ENCODE measurements at places on chromosomes 2 and 18.

DNA sequence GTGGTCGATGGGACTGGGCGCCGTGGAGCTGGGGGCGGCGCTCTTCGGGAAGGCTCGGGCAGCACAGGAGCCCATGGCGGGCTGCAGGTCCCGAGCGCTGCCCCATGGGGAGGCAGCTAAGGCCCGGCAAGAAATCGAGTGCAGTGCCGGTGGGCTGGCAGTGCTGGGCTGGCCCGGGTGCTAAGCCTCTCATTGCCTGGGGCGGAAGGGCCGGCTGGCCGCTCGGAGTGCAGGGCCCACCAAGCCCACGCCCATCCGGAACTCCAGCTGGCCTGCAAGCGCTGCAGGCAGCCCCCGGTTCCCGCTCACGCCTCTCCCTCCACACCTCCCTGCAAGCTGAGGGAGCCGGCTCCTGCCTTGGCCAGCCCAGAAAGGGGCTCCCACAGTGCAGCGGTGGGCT is 748.4 kb upstream of the NRXN1 start:
- H3K27ac ChIP-seq: no peak overlapping the region
- H3K27me3 ChIP-seq: no peaks in the 10 kb centered on the region
- no peak overlapping the region for H3K4me3 ChIP-seq
- no peaks in the 10 kb centered on the region for H3K36me3 ChIP-seq

GRCh38 chr2:61722800-61723199 is 131.1 kb downstream of the FAM161A start:
- H3K27me3 ChIP-seq: peaks cover 12% of the 10 kb centered on the region
- H3K27ac ChIP-seq: no peak overlapping the region
- H3K4me1 ChIP-seq: peaks cover 10% of the 10 kb centered on the region
- H3K4me3 ChIP-seq: no peak overlapping the region
- no peak for DNase-seq

- H3K4me3 ChIP-seq: peak overlapping the region; percentile 77
- DNase-seq: no peak
- peaks cover 39% of the 10 kb centered on the region for H3K27me3 ChIP-seq
Measured at GRCh38 chr2:234953116-234954031, 1.6 kb downstream of the SH3BP4 start.

DNA sequence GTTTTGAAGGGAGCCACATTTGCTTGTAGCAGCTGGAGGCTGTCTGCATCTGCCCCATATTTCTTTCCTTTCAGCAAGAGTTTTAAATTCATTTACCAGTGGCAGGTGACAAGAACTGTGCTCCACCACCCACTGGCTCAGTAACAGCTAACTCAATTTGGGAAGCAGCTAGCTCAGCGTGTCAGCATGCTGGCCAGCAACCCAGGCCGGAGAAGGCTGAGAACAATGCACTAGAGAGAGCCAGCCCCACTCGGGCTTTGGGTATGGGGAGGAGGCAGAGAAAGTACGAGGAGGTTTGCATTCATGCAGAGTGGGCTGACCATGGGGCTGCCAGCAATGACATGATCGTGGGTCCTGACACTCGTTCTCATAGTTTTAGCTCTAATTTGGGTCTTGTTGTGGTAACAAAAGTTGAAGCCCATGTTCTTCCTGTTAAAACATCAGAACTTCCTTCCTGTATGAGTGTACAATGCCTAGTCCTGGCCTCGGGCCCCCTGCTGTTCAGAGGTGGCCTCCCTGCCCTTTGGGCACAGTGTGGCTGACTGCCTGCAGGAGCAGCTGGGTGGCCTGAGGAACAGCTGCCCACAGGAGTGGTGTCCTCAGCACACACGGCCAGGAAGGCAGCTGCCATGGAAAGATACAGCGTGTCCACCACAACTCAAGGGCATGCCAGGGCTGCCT is 23.0 kb downstream of the CDC42EP3 start:
- H3K27ac ChIP-seq: peak overlapping the region; percentile 84
- H3K36me3 ChIP-seq: peaks cover 16% of the 10 kb centered on the region
- no peak for DNase-seq
- peak overlapping the region; percentile 23 for H3K4me3 ChIP-seq
- H3K27me3 ChIP-seq: no peaks in the 10 kb centered on the region
- peaks cover 40% of the 10 kb centered on the region for H3K4me1 ChIP-seq

- H3K4me3 ChIP-seq: no peak overlapping the region
- H3K36me3 ChIP-seq: no peaks in the 10 kb centered on the region
- no peak overlapping the region for H3K27ac ChIP-seq
Measured at GRCh38 chr2:208062961-208063360, 37.6 kb upstream of the PLEKHM3 start.

DNA sequence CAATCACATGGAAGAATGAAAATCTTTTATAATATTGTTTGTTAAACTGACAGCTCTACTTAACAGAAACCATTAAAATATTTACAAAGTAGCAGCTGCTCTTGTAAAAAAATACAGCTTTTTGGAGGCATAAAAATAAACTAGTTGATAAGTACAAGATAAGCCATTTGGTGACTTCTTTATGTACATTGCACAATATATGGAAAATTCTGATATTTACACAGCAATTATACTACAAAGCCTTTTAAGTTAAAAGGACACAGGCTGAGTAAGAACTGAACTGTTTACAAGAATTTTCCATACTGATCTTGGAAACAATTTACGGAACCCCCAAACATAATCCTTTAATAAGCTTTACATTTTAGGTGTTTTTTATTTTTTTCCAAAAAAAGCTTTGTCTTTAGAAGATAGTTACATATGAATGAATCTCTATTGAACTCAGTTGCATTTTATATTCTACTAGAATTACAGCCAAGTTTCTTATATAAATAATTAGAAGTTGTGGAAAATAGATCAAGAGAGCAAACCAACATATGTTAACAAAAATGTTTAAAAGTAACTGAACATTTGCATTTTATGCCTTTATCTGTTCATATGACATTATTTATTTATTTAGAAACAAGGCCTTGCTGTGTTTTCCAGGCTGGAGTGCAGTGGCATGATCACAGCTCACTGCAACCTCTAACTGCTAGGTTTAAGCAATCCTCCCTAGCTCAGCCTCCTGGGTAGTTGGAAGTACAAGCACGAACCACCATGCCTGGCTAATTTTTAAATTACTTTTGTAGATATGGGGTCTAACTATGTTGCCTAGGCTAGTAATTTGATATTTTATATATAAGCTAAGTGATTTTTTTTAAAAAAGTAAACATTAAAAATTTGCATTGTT is 142.5 kb downstream of the OTX1 start:
- no peak overlapping the region for H3K4me3 ChIP-seq
- no peak for DNase-seq
- H3K4me1 ChIP-seq: no peaks in the 10 kb centered on the region
- no peaks in the 10 kb centered on the region for H3K27me3 ChIP-seq

DNA sequence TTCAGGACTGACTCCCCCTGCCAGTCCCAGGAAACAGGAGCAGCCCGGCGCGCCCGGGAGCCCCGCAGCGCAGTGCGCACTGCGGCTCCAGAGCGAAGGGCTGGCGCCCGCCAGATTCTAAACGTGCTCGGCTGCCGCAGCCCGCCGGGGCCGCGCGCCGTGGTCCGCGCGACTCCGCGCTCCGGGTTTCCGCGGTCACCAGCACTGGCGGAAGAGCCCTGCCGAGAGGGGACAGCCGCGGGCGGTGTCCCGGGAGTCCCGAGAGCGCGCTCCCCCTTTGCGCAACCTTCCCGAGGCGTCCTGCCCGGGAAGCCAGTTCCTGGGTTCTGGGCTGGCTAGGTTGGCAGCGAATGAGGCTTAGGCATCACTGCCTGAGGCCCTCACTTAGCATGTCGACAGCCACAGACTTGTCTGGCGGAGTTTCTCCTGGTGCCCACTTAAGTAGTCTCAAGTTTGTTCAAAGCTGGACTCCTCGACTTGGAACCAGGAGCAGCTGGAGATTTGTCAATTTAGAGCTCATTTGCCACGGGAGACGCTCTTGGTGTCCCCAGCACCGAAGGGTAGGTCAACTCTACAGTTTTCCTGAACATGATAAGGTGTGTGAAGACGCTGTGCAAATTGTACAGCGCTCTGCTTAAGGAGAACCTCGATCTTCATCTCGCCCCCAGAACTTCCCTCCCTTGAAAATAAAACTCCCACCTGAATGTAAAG is 1.5 kb upstream of the VSNL1 start:
- H3K27me3 ChIP-seq: peaks cover 65% of the 10 kb centered on the region
- no peak for DNase-seq
- H3K36me3 ChIP-seq: no peaks in the 10 kb centered on the region
- peaks cover 17% of the 10 kb centered on the region for H3K4me1 ChIP-seq

DNA sequence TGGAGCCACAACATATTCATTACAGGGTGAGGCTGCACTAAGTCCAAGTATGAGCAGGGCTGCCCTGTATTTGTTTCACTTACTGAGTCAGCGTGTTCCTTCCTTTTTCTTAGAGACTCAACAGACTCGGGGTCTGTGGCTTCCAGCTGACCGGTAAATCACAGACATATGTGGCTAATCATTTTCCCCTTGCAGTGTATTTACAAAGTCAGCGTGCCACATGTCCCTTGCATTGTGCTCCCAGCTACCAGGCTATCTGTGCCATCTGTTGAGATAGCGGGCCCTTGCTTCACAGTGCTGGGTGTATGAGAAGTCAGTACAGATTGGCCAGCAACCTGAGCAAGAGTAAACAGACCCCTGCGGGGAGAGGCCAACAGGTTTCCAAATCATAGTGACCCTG is 254.3 kb downstream of the LRRTM1 start:
- no peak overlapping the region for H3K4me3 ChIP-seq
- H3K27ac ChIP-seq: no peak overlapping the region
- no peaks in the 10 kb centered on the region for H3K27me3 ChIP-seq
- DNase-seq: no peak

- no peaks in the 10 kb centered on the region for H3K4me1 ChIP-seq
- no peak overlapping the region for H3K4me3 ChIP-seq
- DNase-seq: no peak
- no peaks in the 10 kb centered on the region for H3K36me3 ChIP-seq
- no peak overlapping the region for H3K27ac ChIP-seq
Measured at GRCh38 chr2:212359425-212360067, 179.1 kb downstream of the ERBB4 start.

- DNase-seq: no peak
- H3K27ac ChIP-seq: no peak overlapping the region
Measured at GRCh38 chr2:11237122-11237521, 81.9 kb downstream of the SLC66A3 start.

DNA sequence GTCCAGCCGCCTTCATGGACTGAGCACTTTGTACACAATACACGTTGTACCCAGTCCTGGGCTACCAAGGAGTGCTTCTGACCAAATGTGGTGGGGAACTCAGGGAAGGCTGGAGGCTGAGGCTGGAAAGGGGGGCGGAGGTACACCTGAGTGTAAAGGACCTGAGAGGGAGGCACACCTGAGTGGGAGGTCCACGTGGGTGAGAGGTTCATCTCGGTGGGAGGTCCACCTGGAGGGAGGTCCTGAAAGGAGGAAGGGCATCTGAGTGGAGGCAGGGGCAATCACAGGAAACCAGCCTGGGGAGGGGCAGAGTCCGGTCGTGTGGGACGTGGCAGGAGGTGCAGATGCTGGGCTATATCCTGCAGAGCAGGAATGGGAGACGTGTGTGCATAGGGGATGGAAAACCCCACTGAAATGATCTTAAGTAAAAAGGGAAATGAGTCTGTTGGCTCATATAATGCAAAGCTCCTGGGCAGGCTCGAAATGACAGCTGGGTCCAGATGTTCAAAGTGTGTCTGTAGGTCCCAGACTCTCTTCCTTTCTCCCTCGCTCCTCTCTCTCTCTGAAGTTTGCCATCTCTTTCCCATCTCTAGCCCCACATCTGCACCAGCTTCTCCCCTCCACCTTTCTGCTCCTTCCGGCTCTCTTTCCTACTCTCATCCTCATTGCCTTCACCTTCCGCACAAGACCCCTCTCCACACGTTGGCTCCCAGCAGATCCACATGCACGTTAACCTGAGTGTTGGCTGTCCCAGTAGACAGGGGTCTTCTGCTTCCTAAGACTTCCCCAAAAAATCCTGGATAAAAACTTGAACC is 137.7 kb downstream of the PXDN start:
- no peak overlapping the region for H3K27ac ChIP-seq
- no peak overlapping the region for H3K4me3 ChIP-seq
- peaks cover 31% of the 10 kb centered on the region for H3K4me1 ChIP-seq

GRCh38 chr2:155054712-155055111 is 356.2 kb downstream of the KCNJ3 start:
- no peaks in the 10 kb centered on the region for H3K36me3 ChIP-seq
- no peaks in the 10 kb centered on the region for H3K4me1 ChIP-seq
- no peak overlapping the region for H3K4me3 ChIP-seq

GRCh38 chr18:40651163-40651562 is 1303.9 kb upstream of the PIK3C3 start:
- H3K27ac ChIP-seq: no peak overlapping the region
- no peaks in the 10 kb centered on the region for H3K36me3 ChIP-seq
- H3K4me1 ChIP-seq: no peaks in the 10 kb centered on the region
- no peak for DNase-seq
- no peak overlapping the region for H3K4me3 ChIP-seq
- no peaks in the 10 kb centered on the region for H3K27me3 ChIP-seq

Measured in stimulated activated naive B cell treated with anti-CD40 and anti-IgM and Interleukin-4, amounts not matched to agents 10 μg/mL and 1 μg/mL and 100 μg/mL, for 72 hours (primary cell).